ENCODE measurements at places on chromosomes 4 and X.

DNA sequence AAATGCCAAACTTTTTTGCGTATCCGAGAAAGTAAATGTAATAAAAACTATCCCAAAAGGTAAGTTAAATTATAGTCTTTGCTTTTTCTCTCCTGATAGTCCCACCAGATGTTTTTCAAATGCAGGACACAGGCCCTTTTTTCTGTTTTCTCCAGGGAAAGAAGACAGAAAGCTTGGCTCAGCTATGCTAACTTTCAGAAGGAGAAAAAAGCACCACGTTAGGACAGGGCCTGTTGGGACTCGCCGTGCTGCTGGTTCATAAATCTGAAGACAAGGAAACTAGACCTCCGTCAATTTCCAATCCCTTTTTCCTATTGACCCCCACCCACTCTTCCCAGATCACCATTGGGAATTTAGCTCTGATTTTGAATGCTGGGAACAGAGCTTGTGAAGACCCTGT lies 220.9 kb upstream of the SFRP2 start:
- DNase-seq, result no peak

DNA sequence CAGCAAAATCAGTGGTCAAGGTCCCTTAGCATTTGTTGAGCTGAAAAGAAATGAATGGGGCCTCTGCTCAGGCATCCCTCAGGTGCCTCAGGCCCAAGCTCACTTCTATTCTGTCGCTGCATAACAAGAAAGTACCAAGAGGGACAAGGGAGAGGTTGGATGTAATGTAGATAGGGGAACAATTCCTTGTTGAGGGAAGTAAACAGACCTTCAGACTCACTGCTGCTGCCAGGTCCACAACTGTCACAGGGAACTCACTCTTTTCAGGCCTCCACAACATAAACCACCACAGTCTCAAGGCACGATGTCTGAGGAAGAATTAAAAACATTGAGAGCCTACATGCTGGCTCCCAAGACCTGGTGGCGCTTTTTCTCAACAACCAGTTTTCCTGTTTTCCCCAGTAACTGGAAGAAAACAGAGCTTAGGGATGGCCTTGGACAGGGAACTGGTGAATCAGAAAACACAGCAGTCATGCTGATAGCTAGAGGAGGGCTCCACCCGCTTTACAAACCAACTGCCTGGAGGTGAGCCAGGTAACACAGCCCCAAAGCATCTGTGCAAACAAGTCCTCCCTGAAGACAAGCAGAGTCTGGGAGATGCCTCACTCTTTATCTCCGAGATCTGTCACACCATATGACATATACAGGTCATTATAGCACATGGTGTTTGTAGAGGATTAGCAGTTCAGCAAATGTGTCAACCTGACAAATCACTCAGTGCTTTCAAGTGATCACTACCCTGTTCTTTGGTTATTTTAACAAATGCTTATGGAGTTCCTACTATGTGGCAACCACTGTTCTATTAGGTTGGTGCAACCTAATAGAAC lies 14.3 kb upstream of the AWAT1 start:
- DNase-seq, result no peak

DNA sequence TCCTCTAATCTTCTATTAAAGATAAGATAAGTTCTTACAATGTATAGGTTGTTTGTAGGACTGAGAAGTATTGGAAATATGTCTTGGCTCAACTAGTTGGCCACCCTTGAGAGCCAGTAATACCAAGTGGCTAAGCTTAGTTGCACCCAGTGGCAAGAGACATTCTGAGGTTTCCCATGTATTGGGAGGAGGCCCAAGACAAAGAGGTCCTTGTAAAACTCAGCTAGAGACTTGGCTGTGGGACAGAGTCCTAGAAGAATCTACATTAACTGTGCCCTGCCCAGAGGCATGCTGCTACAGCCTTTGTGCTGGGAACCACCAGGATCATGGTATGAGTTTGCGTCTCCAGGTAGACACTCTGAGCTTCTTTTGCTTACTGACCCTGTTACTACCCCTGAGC lies 41.9 kb upstream of the SLC4A4 start:
- no peak for DNase-seq

DNA sequence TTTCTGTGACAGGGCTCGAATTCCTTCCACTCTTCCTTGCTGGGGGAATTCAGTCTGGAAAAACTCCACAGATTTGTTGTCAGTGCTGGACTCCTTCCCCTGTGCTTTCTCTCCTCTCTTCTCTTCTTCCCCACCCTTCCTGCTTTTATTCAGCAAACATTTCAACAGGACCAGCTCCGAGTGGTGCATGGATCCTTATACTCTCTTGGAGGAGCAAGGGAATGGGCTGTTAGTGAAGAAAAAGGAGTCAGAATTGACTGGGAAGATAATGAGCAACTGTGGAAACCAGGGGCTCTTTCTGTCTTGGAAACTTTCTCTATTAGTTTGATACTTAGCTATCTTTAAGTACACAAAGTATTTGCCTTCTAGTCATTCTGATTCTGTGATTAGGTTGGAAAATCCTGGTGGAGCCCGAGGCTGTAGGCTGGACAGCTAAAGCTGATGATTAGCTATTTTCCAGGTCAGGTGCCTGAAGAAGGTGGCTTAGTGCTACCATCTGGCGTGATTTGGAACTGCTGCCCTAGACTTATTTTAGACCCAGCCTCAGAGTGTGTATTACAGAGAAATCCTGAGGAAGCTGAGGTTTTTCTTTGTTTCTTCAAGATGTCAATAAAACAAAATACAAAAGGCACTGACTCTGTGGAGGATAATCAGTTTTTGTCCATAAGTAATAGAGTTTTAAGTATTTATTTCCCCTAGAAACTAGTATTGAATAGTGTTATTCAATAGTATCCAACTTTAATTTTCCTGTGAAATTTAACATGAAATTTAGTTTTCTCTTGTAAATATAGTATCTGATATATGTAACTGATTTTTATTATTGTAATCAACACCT lies 38.4 kb downstream of the NAP1L5 start:
- no peak for DNase-seq

GRCh38 chr4:4720646-4721045 lies 138.8 kb upstream of the MSX1 start:
- no peak for DNase-seq

GRCh38 chr4:81754169-81754568 lies 282.5 kb upstream of the RASGEF1B start:
- no peak for DNase-seq

DNA sequence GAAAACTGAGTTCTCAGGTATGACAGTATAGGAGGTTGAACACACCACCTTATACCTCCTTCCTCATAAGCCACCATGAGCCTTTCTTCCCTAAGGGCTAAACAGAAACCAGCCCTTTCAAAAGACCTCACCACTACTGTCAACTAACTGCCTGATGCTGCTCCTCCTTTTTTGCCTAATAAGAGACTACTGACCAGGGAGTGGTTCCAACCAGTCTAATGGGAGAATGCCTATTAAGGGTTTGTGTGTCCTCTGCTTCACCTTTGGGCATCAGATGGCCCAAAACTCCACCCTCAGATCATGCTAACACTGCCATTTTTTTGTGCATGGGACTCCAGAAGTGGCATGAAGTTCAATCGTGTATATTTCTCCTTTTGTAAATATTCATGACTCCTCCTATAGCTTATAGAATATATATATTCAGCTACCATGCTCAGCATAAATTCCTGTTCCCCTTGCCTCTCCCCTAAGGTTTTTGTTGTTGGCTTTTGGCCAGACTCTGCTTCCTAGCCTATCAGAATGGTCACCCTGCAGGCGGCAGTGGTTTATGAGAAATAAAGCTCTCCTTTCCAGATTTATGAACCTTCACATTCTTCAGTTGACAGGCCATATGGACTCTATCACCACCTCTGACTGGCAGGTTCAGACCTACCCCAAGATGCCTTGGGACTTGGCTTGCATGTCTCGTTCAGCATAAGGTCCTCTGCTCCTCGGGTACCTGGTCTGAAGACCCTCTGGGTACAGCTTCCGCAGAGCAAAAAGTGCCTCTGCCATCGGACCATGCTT lies 28.2 kb downstream of the FGFBP1 start:
- DNase-seq, result no peak
